ENCODE measurements at places on chromosomes 2 and 18.

DNA sequence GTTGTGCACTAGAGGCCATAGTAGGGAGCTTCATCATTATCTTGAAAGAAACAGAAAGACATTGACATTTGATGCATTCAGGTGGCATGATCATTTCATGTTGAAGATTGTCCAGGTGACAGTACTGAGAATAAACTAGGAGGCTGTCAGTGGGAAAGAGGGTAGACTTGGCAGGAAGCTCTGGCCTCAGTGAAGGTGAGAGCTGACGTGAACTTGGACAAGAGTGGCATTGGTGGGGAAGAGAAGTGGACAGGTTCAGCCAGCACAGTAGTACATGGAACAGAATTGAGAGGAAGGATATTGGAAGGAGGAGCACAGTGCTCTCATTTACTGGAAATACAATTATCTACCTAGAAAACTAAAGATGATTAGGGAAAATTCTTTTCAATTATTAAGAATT lies 245.2 kb downstream of the CYRIA start:
- ATAC-seq: no peak

GRCh38 chr2:73253400-73253799 lies 19.3 kb downstream of the CCT7 start:
- no peak for ATAC-seq

GRCh38 chr2:12113412-12113811 lies 367.0 kb downstream of the LPIN1 start:
- no peak for ATAC-seq

GRCh38 chr18:45046228-45046627 lies 365.5 kb downstream of the SETBP1 start:
- no peak for ATAC-seq

- ATAC-seq: no peak
These were observed 97.5 kb downstream of the SH3YL1 start for GRCh38 chr2:166381-166780.
